ENCODE measurements at places on chromosomes 12 and 14.
A peak's percentile ranks its signal among the peaks of the same experiment; 100 is the strongest.

GRCh38 chr14:103101963-103102688, 7.6 kb downstream of the EXOC3L4 start:
- no peaks in the 10 kb centered on the region for H3K36me3 ChIP-seq
- H3K4me3 ChIP-seq: no peak overlapping the region
- peaks cover 36% of the 10 kb centered on the region for H3K4me1 ChIP-seq
- no peak for DNase-seq

DNA sequence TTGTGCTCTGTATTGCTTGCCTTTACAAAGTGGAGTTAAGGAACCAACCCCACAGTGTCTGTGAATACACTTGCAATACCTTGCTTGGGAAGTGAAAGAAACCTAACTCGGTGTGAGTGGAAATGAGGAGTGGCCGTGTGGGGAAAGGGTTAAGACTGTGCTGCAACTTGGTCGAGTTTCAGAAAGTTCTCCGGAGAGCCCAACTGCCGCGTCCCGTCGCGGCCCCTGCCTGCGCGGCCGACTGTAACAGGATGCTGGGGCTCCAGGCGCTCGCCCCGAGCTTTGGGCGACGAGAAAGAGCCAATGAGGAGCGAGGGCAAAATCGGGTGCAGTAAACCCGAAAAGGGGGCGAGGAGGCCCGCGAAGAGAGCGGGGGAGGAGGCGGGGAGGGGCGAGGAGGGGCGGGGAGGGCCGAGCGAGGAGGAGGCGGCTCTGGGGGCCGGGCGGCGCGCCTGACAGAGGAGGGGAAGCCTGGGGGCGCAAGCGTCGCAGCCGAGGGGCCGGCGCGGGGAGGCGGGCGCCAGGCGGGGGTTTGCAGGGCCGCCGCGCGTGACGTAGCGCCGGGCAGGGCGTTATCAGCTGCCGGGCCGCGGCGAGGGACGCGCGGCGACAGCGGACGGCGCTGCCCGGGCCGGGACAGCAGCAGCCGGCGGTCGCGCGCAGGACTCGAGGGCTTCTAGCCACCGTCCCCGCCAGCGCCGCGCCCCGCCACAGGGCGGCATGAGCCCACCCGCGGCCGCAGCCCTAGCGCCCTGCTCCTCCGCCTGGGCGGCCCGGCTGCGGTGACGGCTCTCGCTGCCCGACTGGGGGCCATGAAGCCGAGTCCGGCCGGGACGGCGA, at the start of gene DACT1:
TSS of gene DACT1 (plus strand) at position 572 of the 840 bp plus-strand sequence. CDS start at position 813, 241 bp downstream.
- H3K27me3 ChIP-seq: no peaks in the 10 kb centered on the region
- peak; percentile 83 for DNase-seq
- peaks cover 42% of the 10 kb centered on the region for H3K4me1 ChIP-seq
- H3K36me3 ChIP-seq: no peaks in the 10 kb centered on the region
- no peak within 1 kb of the TSS for H3K27ac ChIP-seq

DNA sequence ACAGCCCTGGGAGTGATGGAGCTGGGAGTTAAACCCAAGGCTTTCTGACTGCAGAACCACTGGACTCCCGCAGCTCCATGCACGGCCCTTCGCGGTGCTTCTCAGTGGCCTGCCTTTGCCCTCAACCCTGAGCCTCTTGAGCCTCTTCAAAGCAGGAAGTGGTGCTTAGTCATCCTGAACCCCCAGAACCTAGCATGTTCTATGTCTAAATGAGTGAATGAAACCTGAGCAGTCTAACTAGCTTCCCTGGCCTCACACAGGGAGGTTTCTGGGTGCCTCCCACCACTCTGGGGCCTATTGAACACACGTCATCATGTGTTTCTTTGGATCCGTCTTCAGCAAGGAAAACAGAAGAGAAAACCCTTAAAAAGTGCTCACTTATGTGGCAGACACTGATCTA, 117.9 kb upstream of the SFSWAP start:
- H3K27me3 ChIP-seq: peaks cover 4% of the 10 kb centered on the region
- DNase-seq: peak; percentile 21
- H3K4me3 ChIP-seq: no peak overlapping the region
- H3K4me1 ChIP-seq: no peaks in the 10 kb centered on the region
- H3K36me3 ChIP-seq: no peaks in the 10 kb centered on the region

- H3K27me3 ChIP-seq: no peaks in the 10 kb centered on the region
- H3K36me3 ChIP-seq: no peaks in the 10 kb centered on the region
- peaks cover 16% of the 10 kb centered on the region for H3K4me1 ChIP-seq
- H3K27ac ChIP-seq: no peak overlapping the region
- DNase-seq: no peak
- H3K4me3 ChIP-seq: no peak overlapping the region
These were observed 34.9 kb upstream of the TMEM179 start for GRCh38 chr14:104639471-104639870.

DNA sequence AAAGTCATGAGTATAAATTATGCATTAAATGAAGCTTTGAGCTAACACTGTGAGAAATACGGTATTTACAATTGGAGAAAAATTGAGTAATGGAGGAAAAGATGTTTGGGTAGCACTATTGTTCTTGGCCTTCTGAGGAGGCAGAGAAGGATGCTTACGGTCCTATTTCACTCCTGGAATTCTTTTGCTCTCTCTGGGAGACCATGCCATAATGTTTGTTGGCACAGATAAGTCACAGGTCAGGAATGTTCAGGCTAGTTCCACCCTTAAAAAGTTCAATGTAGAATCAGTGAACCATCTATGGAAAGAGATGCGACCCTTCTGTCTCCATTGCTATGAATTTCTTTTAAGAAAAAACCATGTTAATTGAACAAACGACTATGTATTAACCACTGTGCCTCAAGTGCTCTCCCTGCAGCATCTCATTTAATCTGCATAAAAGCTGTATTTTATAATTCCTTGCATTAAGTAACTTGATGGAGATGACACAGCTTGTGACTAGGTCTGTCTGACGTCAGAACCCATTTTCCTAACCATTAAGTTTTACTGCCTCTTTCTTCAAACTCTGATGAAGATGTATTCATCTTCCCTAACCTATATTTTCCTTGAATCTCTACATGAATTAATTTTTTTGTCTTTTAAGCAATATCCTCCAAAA, 9.5 kb downstream of the BATF start:
- peaks cover 12% of the 10 kb centered on the region for H3K36me3 ChIP-seq
- H3K27me3 ChIP-seq: no peaks in the 10 kb centered on the region
- no peak overlapping the region for H3K27ac ChIP-seq
- H3K4me3 ChIP-seq: no peak overlapping the region
- DNase-seq: no peak

DNA sequence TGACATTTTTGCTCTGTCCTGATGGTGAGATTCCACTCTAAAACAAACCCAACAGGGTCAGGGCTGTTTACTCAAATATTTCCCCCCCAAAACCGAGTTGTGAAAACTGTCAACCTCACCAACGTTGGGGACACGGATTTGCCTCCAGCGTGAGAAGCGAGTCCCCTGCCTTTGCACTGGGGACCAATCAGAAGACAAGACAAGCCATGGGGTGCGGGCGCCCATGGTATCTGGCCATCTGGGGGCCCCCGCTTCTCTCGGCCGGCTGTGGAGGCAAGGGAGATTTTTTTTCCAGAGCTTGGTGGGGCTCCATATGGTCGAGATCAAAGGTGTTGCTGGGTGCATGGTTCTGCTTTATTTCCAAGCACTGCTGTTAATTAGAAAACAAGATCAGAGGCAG, 272.1 kb downstream of the BCL11B start:
- H3K36me3 ChIP-seq: no peaks in the 10 kb centered on the region
- DNase-seq: no peak
- no peak overlapping the region for H3K4me3 ChIP-seq
- H3K27ac ChIP-seq: no peak overlapping the region

DNA sequence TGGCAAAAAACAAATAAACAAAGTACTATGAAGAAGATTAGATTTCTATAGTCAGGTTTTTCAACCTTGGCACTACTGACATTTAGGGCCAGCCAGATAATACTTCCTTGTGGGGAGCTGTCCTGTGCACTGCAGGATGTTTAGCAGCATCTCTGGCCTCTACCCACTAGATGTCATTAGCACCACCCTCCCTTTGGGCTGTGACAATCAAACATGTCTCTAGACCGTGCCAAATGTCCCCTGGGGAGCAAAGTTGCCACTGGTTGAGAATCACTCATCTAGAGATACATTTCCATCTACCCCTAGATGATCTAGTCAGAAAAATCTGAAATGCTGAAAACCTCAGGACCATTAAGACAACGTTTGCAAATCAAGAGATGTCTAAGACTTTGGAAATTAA, 29.9 kb downstream of the SRRM4 start:
- peaks cover 2% of the 10 kb centered on the region for H3K27me3 ChIP-seq
- H3K4me1 ChIP-seq: no peaks in the 10 kb centered on the region
- no peak for DNase-seq
- no peaks in the 10 kb centered on the region for H3K36me3 ChIP-seq

DNA sequence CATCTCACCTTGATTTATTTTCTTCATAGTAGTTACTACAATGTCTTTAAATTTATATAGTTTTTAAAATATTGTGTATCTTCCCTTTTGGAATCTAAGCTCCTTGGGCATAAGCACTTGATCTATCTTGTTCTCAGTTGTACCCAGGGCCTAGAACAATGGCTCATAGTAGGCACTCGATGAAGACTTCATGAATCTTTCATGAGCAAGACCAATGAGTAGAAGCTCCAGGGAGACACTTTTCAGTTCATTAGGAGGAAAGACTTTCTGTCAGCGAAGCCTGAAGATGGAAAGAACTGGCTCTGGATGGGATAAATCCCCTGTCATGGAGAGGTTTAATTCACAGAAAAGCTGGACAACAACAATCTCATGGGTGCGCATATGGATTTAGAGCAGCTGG, 140.2 kb upstream of the CRY1 start:
- H3K36me3 ChIP-seq: no peaks in the 10 kb centered on the region
- peaks cover 12% of the 10 kb centered on the region for H3K4me1 ChIP-seq
- no peak overlapping the region for H3K27ac ChIP-seq
- no peak overlapping the region for H3K4me3 ChIP-seq

DNA sequence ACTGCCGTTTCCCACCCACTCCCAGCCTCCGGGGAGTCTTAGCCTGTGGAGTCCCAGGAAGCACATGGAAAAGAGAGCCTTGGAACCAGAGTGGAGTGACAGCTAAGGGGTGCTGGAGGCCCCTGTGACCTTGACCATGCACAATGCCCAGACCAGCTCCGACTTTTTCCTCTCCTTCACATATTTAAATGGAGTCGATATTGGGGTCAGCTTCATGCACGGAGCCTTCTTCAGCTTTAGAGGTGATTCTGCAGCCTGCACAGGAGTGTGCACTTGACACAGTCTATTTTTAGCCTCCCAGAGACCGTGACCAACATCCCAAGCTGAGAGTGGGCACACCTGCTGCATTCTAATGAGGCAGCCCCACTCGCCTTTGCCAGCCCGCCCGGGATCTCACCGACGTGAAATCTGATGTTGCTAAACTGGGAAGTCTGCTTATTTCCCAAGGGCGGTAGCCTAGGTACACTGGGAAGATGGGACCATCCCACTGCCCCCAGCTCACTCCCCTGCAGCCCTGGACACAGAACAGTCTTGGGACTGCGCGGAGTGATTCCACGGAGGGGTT, 47.5 kb downstream of the PRMT8 start:
- H3K36me3 ChIP-seq: no peaks in the 10 kb centered on the region
- H3K27ac ChIP-seq: no peak overlapping the region
- H3K27me3 ChIP-seq: peaks cover 19% of the 10 kb centered on the region
- no peak for DNase-seq
- H3K4me3 ChIP-seq: no peak overlapping the region

DNA sequence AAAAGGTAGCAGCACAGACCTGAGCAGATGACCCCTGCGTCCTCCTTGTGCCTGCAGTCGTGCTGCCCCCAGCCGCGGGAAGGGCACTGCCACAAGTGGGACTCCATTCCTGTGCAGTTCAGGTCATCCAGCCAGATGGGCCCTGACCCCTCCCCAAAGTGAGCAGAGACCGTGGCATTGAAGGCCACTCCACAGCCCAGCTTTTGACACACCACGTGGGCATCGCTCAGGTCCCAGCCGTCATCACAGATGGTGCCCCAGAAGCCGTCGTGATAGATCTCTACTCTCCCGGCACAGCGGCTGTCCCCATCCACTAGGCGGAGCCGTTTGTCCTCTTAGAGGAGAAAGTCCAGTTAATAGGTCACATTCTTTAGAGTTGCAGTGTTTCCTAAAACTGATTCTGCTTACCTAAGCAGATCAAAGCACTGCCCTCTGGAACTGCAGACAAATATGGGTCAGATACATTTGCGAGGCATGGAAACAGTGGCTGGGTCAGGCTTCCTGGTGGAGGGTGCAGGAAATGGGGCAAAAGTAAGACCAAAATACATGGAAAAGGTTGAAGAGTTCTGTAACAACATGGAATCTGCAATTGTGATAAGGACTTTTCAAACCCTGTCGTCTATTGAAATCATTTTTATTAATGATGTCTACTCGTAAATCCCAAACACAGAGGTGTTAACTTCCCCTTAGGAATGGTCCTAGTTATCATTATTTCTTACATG, 69.4 kb downstream of the CD163L1 start:
- no peak overlapping the region for H3K4me3 ChIP-seq
- no peaks in the 10 kb centered on the region for H3K27me3 ChIP-seq

- no peak for DNase-seq
- H3K27ac ChIP-seq: no peak overlapping the region
- no peaks in the 10 kb centered on the region for H3K36me3 ChIP-seq
- no peaks in the 10 kb centered on the region for H3K4me1 ChIP-seq
These were observed 8.4 kb downstream of the AMDHD1 start for GRCh38 chr12:95951515-95951914.

GRCh38 chr12:121490401-121491281, 90.2 kb downstream of the KDM2B start:
- no peaks in the 10 kb centered on the region for H3K36me3 ChIP-seq
- peak overlapping the region; percentile 60 for H3K27ac ChIP-seq
- H3K4me3 ChIP-seq: no peak overlapping the region
- no peaks in the 10 kb centered on the region for H3K27me3 ChIP-seq

- H3K4me1 ChIP-seq: no peaks in the 10 kb centered on the region
- DNase-seq: no peak
- H3K4me3 ChIP-seq: no peak overlapping the region
- H3K36me3 ChIP-seq: no peaks in the 10 kb centered on the region
- no peaks in the 10 kb centered on the region for H3K27me3 ChIP-seq
- no peak overlapping the region for H3K27ac ChIP-seq
These were observed 69.4 kb upstream of the RHOJ start for GRCh38 chr14:63134801-63135200.

DNA sequence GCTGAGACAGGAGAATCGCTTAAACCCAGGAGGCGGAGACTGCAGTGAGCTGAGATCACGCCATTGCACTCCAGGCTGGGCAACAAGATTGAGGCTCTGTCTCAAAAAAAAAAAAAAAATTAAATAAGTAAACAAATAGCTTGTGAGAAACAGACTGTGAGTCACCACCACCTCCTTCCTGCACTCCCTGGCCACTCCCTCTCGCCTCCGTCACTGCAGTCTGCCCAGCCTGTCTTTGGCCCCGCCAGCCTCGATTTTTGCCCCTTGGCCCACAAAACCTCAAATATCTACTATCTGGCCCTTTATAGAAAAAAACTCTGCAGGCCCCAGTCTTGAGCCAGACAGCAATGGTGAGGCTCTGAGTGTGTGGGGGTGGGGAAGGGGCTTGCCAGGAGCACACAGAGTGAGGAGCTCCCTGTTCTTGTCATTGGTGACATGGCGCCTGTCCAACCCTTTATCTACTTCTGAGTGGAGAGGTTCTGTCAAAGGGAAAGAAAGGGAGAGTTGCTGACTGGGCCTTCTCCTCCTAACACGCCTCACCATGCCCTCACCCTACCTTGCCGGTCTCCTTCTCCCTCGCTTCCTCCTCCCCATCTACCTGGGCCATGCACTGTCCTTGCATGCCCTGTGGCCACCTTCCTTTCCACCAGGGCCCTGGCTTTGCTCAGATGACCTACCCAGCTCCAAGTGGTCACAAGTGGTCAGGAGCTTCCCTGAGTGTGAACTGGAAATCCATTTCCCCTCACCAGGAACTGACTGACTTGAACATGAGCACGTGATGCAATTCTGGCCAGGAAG, 22.1 kb downstream of the LGMN start:
- no peak overlapping the region for H3K4me3 ChIP-seq
- H3K4me1 ChIP-seq: no peaks in the 10 kb centered on the region
- no peaks in the 10 kb centered on the region for H3K36me3 ChIP-seq
